NCI-H1417 treated with DMSO at 0.1 percent for 48 hours (cell line): ENCODE measurements at places on chromosomes 5 and 9.

GRCh38 chr5:149731332-149731616 lies 1.2 kb downstream of the PPARGC1B start:
- no peak for DNase-seq

- DNase-seq: no peak
These were observed 1.5 kb downstream of the CDH6 start for GRCh38 chr5:31194892-31195555.

DNA sequence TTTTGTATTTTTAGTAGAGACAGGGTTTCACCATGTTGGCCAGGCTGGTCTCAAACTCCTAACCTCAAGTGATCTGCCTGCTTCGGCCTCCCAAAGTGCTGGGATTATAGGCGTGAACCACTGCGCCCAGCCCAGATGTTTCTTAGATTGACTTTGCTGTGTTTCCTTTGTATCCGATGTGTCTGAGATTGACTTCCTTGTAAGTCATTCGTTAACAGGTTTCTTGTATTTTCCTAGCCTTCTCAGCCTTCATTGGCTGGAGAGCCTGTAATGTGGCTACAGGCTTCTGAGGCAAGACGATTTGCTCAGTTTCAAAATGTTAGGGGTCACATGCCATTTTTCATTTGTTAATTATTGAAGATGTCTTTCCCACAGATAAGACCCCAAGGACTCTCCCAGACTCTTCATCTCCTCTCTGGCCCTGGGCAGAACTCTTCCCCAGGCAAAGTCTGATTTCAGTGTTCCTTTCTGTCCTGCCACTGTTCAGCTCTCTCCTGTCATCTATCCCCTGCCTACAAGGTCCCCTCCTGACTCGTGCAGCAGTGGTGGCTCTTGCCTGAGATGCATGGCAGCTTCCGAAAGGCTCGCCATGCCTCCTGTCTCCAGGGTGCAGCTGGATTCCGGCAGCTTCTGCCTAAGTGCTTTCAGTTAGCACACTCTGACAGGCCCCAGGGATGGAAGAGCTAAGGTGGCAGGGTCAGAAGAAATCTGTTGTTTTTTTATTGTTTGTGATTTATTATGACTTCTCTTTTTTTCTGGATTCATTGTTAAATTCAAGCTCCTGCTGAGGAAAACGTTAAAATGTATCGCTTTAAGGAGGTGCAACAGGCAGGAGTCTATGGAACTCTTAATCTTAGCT lies 206.4 kb downstream of the AOPEP start:
- no peak for DNase-seq

DNA sequence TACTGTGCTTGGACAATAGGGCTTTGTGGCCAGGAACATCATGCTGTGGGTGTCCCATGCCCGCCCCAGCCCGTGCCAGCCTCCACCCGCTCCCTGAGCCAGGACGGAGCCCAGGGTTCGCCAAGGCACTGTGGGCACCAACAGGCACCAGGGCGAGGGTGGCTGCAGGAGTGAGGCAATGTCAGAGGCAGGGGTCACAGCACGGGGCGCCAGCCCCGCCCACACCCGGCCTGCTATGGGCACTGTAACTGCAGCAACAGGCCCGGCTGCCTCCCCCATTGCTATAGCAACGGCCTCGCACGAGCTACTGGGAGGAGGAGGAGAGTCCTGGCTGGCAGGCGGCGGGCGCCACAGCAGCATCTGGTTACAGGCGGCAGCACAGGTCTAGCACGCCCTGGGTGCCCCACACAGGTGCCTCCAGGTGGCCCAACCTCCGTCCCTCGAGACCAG lies 2.5 kb downstream of the ABCA2 start:
- DNase-seq: peak; percentile 81

DNA sequence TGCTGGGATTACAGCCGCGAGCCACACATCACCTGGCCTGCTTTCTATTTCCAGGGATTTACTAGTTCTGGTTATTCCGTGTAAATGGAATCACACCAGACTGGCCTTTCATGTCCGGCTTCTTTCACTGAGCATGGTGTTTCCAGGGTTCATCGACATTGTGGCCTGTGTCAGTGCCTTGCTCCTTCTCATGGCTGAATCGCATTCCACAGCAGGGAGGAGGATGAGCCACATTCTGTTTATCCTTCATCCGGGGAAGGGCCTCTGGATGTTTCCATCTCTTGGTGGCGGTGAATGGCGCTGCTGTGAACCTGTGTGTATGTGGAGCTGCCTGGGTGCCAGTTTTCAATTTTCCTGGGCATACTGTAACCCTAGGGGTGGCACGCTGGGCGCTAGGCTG lies 58.7 kb upstream of the RNU6ATAC start:
- no peak for DNase-seq

DNA sequence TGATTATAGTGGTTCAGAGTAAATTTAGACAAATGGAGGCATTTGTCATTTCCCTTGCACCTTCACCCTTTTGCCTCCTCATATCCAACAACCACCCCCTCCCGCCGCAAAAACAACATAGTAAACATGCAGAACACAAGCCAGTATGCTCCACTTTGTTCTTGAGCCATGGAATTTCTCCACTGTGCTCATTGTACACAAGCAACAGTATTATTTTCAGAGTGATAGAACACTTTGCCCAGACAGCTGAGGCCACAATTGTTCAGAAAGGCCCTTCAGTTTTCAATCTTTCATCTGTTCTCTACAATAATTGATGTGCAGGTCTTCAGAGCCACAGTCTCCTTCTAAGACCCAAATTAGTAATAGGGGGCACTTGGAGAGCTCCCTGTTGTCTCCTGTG lies 272.8 kb upstream of the SLC30A5 start:
- no peak for DNase-seq

DNA sequence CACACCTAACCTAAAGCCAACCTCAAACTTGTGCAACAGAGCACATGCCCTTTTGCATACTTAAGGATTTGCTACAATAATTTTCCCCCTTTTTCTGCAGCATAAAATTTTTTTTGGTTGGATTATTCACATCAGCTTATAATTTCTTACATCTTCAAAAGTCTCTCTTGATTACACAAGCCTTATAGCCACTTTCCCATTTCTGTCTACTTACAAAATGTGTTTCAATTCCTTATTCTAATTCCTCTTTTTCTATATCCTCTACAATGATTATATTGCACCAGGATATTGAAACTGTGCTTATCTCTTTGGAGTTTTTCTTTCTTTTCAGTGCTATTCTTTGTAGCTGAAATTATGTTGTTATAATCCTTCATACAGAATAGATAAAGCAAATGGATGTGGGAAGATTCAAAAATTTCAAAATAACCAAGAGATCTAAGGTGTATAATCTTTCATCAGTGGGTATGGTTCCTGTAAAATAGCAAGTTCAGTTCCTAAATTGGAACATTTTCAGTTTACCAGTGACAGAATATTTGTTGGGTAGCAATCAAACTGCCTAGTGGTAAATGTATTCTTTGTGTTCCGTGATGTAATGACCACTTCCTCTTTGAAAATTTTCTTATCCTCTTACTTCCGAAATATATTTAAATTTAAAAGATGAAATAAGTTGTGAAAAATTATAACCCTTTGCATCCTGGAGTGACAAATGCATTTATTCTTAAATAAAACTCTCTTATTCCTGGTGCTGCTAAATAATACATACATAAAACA lies 386.8 kb upstream of the CHD1 start:
- DNase-seq: no peak
